ENCODE measurements at places on chromosomes 6 and 20.

- H3K27ac ChIP-seq = no peak overlapping the region
- DNase-seq = no peak
- H3K27me3 ChIP-seq = no peaks in the 10 kb centered on the region
- H3K4me3 ChIP-seq = no peak overlapping the region
Observed at GRCh38 chr6:24249926-24250325, 107.9 kb downstream of the DCDC2 start.

DNA sequence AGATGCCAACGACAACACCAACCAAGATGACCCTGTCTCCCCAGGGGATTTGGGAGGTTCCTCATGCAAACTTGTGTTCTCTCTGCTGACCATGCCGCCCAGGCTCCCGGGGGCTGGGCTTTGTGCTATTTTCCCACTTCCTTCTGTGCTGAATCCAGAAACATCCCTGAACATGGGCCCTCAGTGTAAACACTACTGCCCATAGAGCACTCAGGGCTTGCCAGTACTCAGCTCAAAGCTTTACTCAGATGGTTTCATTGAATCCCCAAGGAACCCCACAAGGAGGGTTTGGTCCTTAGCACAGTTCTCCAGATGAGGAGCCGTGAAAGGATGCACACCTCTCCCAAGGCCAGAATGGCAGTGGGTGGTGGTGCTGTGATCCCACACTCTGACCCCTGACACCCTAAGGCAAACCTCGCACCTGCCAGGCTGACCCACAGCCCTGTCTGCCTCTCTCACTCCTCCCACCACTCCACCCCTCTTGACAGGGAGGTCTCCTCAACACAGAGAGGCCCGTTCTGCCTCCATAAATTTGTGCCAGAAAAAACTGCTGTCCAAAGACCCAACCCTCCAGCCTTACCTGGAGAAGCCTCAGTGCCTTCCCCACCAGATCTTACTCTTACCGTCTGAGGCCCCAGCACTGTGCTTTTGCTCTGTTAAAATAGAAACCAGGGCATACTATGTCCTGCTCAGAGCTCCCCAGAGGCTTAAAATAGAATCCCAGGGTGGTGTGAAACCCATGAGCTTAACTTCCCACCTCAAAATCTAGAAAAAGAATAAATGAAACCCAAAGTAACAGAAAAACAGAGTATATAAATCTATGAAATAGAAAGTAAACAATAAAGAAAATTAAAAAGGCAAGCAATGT is 283.0 kb upstream of the CDH4 start:
- no peak for DNase-seq
- no peak overlapping the region for H3K27ac ChIP-seq
- no peaks in the 10 kb centered on the region for H3K36me3 ChIP-seq
- no peak overlapping the region for H3K4me3 ChIP-seq

DNA sequence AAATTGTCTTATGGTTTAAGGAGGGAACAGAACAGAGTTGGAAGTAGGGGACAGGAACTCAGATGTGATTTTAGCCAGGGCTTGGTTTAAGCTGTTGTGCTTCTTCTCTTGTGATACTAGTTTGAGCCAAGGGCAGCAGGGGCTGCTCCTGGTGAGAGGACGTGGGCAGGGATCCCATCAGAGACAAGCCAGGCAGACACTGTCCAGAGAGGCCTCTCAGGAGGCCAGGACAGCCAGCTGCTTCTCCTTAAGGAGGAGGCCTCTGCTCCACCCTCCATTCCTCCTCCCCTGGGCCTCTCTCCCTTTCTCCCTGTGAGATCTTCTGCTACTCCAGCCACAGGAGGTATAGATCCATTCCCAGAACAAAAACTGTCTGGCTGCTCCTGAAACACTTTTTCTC is 108.4 kb upstream of the MLN start:
- no peaks in the 10 kb centered on the region for H3K27me3 ChIP-seq
- H3K27ac ChIP-seq = no peak overlapping the region
- no peaks in the 10 kb centered on the region for H3K36me3 ChIP-seq
- no peak for DNase-seq

GRCh38 chr6:76940191-76940590 is 523.1 kb downstream of the HTR1B start:
- H3K27ac ChIP-seq = no peak overlapping the region
- no peaks in the 10 kb centered on the region for H3K4me1 ChIP-seq
- no peak overlapping the region for H3K4me3 ChIP-seq
- H3K27me3 ChIP-seq = no peaks in the 10 kb centered on the region
- no peak for DNase-seq
- H3K36me3 ChIP-seq = no peaks in the 10 kb centered on the region

DNA sequence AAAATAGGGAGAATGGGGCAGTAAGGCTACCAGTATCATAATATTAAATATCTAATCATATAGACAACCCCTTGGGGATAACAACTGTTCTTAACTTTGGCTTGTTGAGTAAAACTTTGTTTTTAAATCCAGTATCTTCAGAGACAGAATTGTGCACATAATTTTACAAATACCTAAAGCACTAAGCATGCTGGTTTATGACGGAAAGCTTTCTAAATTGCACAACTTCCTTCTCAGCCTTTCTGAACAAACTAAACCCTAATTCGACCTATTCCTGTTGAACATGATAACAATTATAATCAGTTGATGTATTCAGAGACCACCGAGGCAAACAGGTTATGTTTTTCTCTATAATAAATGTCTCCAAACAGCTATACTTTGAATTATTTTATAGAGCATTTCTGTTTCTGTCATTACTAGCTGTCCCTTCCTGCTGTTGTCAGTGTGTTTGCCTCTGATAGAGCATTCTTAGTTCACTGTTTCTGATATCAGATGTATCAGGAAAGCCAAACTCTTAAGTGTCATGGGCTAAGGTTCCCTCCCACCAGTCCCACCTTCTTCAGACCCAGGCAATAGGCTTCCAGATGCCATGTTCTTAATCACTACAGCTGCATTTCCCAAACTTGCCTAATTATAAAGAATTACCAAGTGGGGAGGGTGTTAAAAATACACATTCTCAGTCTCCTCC is 8.7 kb downstream of the ZHX3 start:
- no peaks in the 10 kb centered on the region for H3K27me3 ChIP-seq
- H3K27ac ChIP-seq = peak overlapping the region; percentile 16
- DNase-seq = no peak
- no peak overlapping the region for H3K4me3 ChIP-seq
- peaks cover 21% of the 10 kb centered on the region for H3K4me1 ChIP-seq

DNA sequence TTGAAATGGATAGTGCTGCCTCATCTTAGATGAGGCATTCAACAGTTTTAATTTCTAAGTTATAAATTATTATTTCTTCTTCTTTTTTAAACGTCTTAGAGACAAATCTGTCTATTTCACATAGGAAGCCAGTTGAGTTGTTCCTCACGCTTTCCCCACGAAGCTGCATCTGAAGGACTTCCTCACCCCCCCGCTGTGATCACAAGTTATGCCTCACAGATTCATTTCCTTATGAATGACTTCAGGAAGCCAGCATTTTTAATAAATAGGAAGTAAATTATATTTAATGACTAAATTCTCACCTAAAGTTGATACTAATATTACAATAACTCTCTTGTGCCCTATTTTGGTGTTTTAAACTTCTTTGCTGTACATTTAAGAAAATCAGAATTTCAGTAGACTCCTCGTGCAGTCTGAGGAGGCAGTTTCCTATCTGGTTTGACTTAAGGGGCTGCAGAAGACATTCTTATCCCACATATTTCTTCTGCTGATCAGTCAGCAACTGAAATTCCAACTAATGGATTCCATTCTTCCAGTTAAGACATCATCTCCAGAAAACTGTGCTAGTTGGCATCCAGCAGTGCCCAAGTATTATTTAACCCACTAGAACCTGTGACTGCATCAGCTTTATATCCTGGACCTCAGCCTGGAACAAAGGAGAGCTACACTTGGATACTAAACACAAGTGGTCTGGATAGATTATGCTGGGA is 182.7 kb upstream of the CCN2 start:
- H3K27me3 ChIP-seq = no peaks in the 10 kb centered on the region
- no peaks in the 10 kb centered on the region for H3K36me3 ChIP-seq
- DNase-seq = no peak
- H3K4me1 ChIP-seq = no peaks in the 10 kb centered on the region
- H3K27ac ChIP-seq = no peak overlapping the region
- no peak overlapping the region for H3K4me3 ChIP-seq

- DNase-seq = no peak
- no peaks in the 10 kb centered on the region for H3K36me3 ChIP-seq
- H3K27me3 ChIP-seq = no peaks in the 10 kb centered on the region
- H3K4me1 ChIP-seq = no peaks in the 10 kb centered on the region
Observed at GRCh38 chr6:154709621-154710020, 23.6 kb upstream of the SCAF8 start.

- H3K27me3 ChIP-seq = no peaks in the 10 kb centered on the region
- no peak overlapping the region for H3K4me3 ChIP-seq
- DNase-seq = no peak
Observed at GRCh38 chr6:82298012-82298411, 50.5 kb upstream of the IBTK start.

GRCh38 chr6:158960026-158960425 is 40.0 kb downstream of the RSPH3 start:
- no peaks in the 10 kb centered on the region for H3K27me3 ChIP-seq
- no peak for DNase-seq
- no peak overlapping the region for H3K4me3 ChIP-seq
- H3K4me1 ChIP-seq = peaks cover 10% of the 10 kb centered on the region
- no peaks in the 10 kb centered on the region for H3K36me3 ChIP-seq
- H3K27ac ChIP-seq = no peak overlapping the region

GRCh38 chr20:58938078-58938477 is 43.0 kb upstream of the NELFCD start:
- no peak for DNase-seq
- no peaks in the 10 kb centered on the region for H3K27me3 ChIP-seq
- H3K27ac ChIP-seq = no peak overlapping the region
- no peaks in the 10 kb centered on the region for H3K36me3 ChIP-seq
- H3K4me3 ChIP-seq = no peak overlapping the region

GRCh38 chr6:142872376-142872775 is 72.6 kb downstream of the HIVEP2 start:
- no peak overlapping the region for H3K4me3 ChIP-seq
- H3K36me3 ChIP-seq = no peaks in the 10 kb centered on the region
- H3K27ac ChIP-seq = no peak overlapping the region
- no peaks in the 10 kb centered on the region for H3K27me3 ChIP-seq
- H3K4me1 ChIP-seq = peaks cover 3% of the 10 kb centered on the region
- no peak for DNase-seq

GRCh38 chr6:3541006-3541585 is 84.2 kb upstream of the SLC22A23 start:
- no peak overlapping the region for H3K4me3 ChIP-seq
- no peaks in the 10 kb centered on the region for H3K27me3 ChIP-seq
- no peaks in the 10 kb centered on the region for H3K4me1 ChIP-seq
- DNase-seq = no peak

DNA sequence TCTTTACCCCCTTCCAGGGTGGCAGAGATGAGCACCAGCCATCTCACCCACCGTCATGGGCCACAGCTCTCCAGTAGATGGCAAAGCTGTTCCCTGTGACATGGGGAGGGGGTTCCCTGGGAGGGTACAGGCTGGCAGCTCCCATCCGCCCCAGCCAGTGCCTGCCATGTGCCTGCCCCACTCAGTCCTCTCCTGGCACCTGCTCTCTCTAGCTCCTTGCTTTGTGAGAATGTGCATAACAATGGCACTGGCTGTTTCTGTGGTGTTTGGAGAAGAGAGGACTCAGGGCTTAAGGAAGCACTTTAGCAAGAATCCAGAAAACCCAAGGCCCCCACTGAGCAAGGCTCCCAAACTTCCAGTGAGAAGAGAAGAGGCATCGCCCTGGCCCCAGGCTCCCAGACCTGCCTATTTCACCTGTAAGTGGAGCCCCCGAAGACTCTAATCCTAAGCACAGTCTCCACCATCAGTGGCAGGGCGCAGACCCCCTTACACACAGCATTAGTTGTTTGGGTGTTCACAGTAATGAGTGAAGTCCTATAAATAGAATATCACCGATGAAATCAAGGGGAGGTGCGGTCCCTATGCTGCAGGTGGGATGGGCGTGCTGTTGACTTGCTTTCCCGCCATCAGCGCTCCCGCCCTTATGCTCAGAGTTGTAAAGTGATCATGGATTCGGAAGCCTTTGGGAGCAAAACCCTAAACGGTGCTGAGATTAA is 110.2 kb downstream of the AGPAT4 start:
- H3K27ac ChIP-seq = no peak overlapping the region
- no peak for DNase-seq
- H3K4me1 ChIP-seq = peaks cover 20% of the 10 kb centered on the region
- no peaks in the 10 kb centered on the region for H3K36me3 ChIP-seq
- no peaks in the 10 kb centered on the region for H3K27me3 ChIP-seq
- H3K4me3 ChIP-seq = no peak overlapping the region

DNA sequence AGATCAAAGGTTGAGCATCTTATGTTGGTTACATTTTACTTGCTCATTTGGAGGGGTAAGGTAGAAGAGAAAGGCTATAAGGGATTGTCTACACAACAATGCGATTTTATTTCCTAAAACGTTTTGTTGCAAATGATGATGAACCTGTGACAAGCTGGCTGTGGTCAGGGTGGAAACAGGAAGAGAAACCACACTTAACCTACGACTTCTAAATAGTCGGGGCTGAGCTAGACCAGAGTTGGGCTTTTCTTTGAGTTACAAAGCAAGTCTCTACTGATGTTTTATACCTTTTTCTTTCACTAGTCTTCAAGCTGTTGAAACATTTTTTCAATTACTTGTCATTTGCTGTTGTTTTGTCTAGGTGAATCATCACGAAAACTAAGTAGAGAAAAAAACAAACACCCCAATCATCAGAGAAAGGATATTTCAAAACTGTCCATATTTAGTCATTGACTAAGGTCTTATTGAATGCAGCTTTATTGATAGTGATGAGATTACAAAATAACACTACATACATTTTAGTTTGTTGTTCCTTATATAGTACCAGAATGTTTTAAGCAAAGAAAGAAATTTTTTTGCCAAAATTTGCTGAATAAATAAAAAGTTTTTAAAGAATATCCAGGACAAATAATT is 18.0 kb downstream of the KLHL31 start:
- H3K4me3 ChIP-seq = no peak overlapping the region
- H3K27me3 ChIP-seq = no peaks in the 10 kb centered on the region
- no peaks in the 10 kb centered on the region for H3K36me3 ChIP-seq
- no peak overlapping the region for H3K27ac ChIP-seq

DNA sequence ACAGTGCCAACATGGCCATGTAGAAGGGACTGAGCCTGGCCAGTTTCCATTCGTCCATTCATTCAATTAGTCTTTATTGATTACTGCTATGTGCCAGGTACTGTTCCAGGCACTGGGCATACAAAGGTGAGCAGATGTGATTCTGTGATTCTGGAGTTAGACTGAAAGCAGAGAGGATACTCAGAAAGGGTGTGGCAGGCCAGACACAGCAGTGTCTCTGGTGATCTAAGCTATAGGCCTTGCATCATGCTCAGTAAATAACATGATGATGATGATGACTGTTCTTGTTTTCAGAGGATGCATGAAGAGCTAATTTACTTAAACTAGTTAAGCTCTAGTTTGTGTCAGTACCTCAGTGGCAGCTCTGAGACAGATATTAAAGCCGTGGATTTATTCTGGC is 31.4 kb upstream of the FUCA2 start:
- H3K4me1 ChIP-seq = no peaks in the 10 kb centered on the region
- H3K4me3 ChIP-seq = no peak overlapping the region
- no peak overlapping the region for H3K27ac ChIP-seq
- DNase-seq = no peak

Measured in right lobe of liver (tissue), 6 donors.